ENCODE measurements at places on chromosomes 1 and 21. TPM values are rescaled to one million over a fixed set of nuclear protein-coding genes. Genes with fewer than 3 reads are reported as not detected.

GRCh38 chr1:116253566-116254382 lies 119.3 kb upstream of the ATP1A1 start:
- no peak for ATAC-seq

DNA sequence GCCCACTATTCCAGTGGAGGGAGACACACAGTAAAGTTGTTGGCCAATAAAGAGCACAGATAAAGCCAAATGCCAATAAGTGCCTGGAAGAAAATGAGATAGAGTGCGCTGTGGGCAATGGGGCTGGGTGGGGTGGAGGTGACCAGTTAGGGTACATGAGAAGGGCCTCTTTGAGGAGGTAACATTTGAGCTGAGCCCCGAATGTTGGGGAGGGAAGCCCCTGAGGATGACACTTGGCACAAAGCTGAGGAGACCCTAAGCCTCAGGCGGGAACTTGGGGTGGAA lies 979 bp downstream of the S100A9 start:
- no peak for ATAC-seq

- ATAC-seq: peak; percentile 63
Observed at GRCh38 chr1:59752556-59753414, 62.0 kb upstream of the HOOK1 start.

- no peak for ATAC-seq
Observed at GRCh38 chr1:50591598-50591997, 168.4 kb upstream of the DMRTA2 start.

TGFBR3 gene
- total RNA-seq: 4.3 TPM

MMEL1 gene
- 0.54 TPM for total RNA-seq

VCAM1 gene
- not detected for total RNA-seq

- ATAC-seq: peak; percentile 80
Observed at GRCh38 chr1:23118957-23119792, 49.5 kb downstream of the LUZP1 start.

- ATAC-seq: peak; percentile 77
Observed at GRCh38 chr21:14825514-14825974, 239.3 kb downstream of the NRIP1 start.

DNA sequence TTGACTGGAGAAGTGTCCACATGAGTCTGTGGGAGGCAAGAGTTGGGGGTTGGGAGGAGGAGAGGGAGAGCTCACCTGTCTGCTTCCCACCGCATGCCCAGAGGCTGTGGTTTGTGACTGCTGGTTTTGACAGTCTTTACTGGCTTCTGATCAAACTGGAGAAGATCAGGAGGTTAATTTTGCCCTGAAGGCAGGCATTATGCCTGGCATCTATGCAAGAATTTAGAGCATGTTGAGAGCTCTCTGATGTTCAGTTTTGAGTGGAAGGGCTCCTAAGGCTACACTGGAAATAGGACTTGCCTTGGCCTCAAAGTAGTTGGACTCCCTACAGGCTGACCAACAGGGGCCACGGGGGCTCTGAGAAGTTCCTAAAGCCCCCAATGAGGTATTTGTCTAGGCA lies 101.6 kb downstream of the TLR5 start:
- ATAC-seq: no peak

SPOCD1 gene
- 1.8 TPM for total RNA-seq

HSD3B2 gene
- total RNA-seq: not detected

GRCh38 chr1:113146242-113147072 lies 73.5 kb downstream of the LRIG2 start:
- peak; percentile 74 for ATAC-seq

- peak; percentile 16 for ATAC-seq
Observed at GRCh38 chr1:45508295-45509151, 8.4 kb downstream of the MMACHC start.

ZBTB8B gene
- not detected for total RNA-seq

DNA sequence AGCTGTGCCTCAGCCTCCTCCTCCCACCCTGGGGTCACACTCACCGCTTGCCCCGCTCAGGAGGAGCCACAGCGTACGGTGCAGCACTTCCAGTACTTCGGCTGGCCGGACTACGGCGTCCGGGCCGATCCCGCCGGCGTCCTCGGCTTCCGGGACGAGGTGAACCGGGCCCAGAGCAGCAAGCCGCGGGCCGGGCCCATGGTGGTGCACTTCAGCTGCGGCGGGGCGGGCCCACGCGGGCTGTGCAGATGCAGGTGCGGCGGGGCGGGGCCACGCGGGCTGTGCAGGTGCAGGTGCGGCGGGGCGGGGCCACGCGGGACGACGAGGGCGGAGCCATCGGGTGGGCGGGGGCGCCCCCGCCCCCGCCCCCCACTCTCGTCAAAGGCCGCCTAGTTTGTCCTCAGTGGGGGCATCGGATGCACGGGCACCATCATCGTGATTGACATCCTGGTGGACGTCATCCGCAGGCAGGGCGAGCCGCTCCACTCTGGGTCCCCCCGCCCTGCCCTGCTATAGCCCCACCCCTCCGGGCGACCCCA lies 5.5 kb downstream of the RNF223 start:
- ATAC-seq: peak; percentile 2

- ATAC-seq: no peak
Observed at GRCh38 chr1:16907870-16908758, 12.3 kb downstream of the RNU1-2 start.

GRCh38 chr1:24228311-24228710 lies 41.2 kb upstream of the IFNLR1 start:
- ATAC-seq: peak; percentile 42

GRCh38 chr1:112981426-112981825 lies 25.4 kb upstream of the SLC16A1 start:
- ATAC-seq: no peak

DNA sequence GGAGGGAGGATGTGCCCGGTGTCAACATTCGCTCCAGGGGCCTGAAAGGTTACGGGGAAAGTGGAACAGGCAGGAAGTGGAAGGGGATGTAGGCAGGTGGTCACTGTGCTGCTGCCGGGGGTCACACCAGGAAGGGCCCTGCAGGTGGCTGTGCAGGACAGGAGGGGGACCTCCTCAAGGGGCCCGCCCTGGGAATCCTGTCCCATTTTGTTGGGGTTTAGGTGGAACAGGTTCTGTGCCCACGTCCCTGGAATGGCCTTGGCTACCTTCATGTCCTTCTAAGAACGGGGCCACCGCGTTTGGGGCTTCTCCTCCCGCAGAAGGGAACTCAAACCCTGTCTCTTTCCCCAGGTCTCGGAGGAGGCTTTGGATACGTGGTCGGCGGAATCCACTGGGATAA lies 11.9 kb downstream of the SLC45A1 start:
- ATAC-seq: no peak

- no peak for ATAC-seq
Observed at GRCh38 chr1:198708761-198709525, 70.1 kb downstream of the PTPRC start.

OR2L13 gene
- not detected for total RNA-seq

DNA sequence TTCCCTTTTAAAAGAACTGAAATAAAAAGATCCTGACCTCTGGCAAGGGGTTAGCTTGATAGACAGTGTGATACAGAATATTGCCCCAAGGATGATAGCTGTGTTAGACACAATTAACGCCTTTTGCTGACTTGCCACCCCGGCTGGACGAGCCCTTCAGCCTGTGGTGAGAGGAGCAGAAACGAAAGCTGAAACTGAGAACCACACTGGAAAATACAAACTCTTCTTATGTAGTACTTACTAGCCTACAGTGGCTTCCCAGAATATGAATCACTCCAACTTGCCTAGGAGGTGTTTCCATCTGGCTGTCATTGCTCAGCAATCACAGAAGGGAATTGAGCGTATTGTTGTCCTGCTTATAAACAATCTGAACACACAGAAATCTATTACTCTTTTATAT lies 22.9 kb downstream of the SAMSN1 start:
- ATAC-seq: peak; percentile 88

DNA sequence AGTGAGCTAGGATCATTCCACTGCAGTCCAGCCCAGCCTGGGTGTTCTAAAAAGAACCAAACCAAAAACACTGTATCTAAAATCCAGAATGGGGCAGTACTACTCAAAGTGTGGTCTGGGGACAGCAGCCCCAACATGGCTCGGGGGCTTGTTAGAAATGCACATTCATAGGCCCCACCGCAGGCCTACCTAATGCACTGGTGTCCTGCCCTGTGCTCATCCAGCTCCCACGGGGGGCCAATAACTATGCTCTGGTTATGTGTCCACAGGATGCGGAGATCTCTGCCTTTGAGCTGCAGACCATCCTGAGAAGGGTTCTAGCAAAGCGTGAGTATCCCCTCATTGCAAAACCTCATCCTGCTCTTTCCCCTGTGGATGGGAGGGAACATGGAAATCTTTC lies 51.5 kb downstream of the CAPN2 start:
- no peak for ATAC-seq

DNA sequence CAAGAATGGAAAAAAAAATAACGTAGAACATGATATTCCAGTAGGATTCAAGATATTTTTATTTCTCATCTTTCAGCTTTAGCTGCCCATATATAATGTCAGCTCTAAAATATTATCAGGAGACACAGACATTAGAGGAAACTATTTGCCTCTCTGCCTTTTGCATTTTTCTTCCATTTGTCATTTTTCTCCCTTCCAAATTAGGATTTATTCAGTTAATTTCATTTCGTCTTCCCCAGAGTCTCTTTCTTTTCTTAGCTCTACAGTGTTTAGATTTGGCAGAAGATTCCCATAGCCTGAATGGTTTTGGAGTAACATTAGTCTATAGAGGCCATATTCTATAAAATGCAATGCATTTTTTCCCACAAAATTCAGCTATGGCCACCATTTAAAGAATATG lies 5.1 kb upstream of the ENAH start:
- ATAC-seq: no peak

Data from activated T-helper 17 cell treated with anti-CD3 and anti-CD28 coated beads, Interleukin-2, amount 50 U/mL, for 72 hours (primary cell).